ENCODE measurements at places on chromosomes 7 and 10.

GRCh38 chr10:47372726-47373125, 11.4 kb downstream of the ZNF488 start:
- DNase-seq = no peak

DNA sequence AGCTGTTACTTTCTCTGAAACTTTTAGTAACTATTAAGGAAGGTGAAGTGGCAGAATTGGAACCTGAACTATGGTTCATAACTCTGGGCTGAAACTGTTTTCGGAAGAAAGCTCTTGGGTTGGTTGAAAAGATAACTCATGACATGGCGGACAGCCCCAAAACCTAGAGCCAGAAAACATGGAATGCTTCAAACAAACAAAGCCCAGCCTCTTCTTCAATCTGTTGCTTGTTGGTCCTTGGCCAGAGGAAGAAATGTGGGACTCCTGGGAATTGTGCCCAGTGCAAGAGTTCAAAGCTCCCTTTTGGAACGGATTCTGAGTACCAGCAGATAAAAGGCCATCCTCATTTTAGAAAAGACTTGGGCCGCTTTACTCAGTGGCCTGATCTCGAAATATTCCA, 52.9 kb upstream of the CACNB2 start:
- DNase-seq = peak; percentile 58

- no peak for DNase-seq
Observed at GRCh38 chr7:50704844-50705243, 77.9 kb downstream of the GRB10 start.

DNA sequence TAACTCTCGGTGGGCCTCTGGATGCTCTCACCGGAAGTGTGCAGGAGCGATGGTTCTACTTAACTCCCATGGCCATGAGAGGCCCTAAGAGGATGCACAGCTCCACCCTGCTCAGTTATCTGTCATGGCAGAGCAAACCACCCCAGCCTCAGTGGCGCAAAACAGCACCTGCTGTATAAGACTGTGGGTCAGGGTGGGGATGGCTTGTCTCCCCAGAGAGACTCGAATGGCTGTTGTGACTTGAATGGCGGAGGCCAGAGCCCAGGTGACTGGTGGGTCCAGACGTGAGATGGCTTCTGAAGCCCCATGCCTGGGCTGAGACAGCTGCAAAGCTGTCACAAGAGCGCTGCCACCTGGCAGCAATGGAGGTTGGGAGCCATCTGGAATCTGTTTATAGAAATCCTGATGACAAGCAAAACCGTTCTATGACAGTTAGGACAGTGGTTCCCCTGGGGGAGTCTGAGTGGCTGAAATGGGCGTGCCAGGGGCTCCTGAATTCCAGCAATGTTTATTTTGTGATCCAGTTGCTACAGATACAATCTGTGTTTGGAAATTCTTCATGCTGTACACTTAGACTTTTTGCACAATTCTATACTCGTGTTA, 490.5 kb downstream of the TCERG1L start:
- DNase-seq = no peak

DNA sequence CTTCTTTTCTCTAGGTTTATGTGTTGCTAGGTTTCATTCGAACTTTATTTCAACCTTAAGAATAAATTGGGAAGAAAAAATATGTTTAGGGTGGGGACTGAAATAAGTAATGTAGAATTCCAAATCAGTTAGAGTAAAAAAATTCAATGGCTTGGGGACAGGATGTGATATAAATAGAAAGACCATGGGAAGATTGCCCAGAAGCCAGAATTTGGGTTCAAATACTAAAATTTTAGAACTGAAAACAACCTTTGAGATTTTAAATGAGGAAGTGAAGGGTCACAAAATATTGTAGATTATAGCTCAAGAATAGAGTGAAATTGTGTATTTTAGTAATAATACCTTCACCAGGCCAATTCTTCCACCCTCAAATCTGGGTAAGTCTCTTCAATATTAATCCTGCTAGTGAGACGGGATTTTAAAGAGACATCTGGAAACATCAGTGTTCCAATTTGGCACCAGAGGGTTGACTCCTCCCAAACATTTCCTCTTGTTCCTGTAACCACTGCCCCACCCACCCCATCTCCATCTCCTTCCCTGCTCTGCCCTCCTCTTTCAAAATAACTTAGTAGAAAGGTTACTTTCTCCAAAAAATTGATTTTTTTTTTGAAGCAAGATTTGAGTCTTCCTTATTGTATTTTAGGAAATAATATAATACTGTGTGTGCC, 51.3 kb upstream of the FAM3C start:
- DNase-seq = peak; percentile 48

- DNase-seq = peak; percentile 72
Observed at GRCh38 chr7:90262438-90262837, 17.5 kb downstream of the CFAP69 start.

- DNase-seq = peak; percentile 24
Observed at GRCh38 chr7:36262309-36263094, 109.4 kb downstream of the EEPD1 start.

GRCh38 chr10:67790534-67791408, 47.2 kb downstream of the DNAJC12 start:
- peak; percentile 64 for DNase-seq

- peak; percentile 86 for DNase-seq
Observed at GRCh38 chr7:137903382-137904169, 56.8 kb upstream of the DGKI start.

DNA sequence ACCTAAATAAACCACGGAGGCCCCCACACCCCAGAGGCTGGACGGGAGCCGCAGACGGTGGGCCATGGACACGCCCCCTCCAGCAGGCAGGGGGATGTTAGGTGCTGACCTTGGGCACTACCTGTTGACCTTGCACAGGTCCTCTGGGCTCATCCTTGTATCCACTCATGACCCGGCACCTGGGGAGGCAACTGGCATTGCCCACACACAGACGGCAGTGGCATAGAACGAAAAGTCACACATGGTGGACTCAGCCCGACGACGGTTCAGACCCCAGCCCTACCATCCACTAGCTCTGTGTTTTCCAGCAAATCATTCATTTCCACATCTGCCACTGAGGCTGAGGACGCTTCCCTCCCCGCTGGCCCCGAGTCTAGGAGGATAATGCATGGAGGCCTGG, 247.7 kb upstream of the PPP2R2D start:
- DNase-seq = no peak

DNA sequence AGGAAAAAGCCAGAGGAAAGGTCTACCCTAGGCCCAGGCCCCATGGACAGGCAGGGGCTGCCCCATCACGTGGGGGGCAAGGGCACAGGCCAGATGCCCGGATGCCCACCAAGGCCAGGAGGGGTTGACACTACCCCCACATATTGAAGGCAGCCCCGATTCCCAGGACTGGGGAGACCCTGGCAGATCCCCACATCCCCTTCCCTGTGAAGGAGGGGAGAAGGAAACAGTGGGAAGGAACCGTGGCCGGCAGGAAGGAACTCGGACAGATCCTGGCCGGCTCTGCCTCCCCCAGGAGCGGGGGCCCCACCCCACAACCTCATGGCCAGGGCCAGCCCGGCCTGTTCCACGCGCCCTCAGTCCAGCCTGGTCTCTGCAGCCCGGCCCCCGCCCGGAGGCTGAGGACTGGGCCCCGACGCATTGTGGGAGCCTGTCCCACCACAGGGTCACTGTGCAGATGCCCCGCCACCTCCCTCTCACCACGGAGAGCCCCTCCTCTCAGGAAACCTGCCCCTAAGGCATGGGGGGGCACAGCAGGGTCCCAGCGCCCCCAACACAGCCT, 41.3 kb downstream of the PAPOLB start:
- no peak for DNase-seq

DNA sequence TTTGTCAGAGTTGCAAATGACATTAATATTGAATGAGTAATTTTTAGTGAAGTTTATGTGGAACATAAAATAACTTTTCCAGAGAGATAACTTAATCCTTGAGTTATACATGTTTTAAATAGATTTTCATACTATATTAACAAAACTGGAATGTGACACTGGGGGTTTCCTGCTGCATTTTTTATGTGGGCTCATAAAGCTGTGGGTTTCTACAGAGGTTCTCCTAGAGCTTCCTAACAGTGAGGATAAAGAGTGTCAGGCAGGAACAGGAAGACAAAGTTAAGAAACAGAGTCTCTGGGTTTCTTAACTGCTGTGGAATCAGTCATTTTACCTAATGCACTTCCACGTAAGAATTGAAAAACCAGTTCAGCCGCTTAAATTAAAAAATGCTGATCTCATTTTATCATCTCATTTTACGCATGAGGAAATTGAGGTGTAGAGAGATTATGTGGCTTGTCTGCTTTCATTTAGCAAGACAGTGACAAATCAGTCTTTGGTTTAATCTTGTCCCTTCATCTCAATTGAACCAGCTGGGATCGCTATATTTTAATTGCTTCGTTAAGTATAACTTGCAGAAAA, 5.0 kb downstream of the CD36 start:
- no peak for DNase-seq

GRCh38 chr10:13784067-13784466, 197.3 kb downstream of the PRPF18 start:
- no peak for DNase-seq

GRCh38 chr7:116576350-116577319, 51.8 kb downstream of the CAV1 start:
- DNase-seq = peak; percentile 89

DNA sequence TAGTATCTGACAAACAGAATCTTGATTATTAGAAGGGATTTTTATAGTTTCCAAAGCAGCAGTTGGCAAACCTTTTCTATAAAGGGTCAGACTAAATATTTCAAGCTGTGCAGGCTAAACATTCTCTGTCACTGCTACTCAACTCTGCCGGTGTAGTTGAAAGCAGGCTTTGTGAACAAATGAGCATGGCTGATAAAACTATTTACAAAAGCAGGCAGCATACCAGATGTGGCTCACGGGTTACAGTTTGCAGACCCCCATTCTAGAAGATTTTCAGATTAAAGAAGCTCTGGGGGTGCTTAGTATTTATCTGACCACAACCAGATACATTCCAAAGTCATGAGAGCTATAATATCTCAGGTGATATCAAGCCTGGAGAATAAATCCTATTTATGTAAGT, 1017.5 kb downstream of the SORCS1 start:
- DNase-seq = no peak

- DNase-seq = peak; percentile 1
Observed at GRCh38 chr10:55400075-55400849, 599.2 kb upstream of the PCDH15 start.

DNA sequence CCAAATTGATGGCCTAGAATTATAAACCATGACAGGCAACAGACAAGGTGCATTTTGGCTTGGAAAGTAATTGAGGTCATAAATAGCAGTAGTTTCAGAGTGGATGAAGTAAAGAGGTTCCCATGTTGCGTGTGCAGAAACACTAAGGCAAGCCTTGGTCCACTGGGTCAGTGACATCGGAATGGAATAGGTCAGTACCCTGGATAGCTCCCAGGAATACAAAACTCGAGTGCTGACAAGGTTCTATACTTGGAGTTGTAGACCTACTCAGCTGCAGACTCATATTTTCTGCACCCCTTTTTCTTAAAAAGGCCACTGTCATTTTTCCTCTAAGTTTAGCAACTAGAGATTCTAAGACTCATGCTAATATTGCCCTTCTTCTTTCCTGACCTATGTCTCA, 132.8 kb downstream of the DYNC1I1 start:
- peak; percentile 3 for DNase-seq
